Subcutaneous preadipocyte (primary cell): ENCODE measurements at places on chromosomes 4 and X. TPM values are rescaled to one million over a fixed set of nuclear protein-coding genes. Genes with fewer than 3 reads are reported as not detected.

Gene ZDHHC15
- total RNA-seq = under 0.01 and 0.37 TPM in 2 replicates

Gene TMEM31
- total RNA-seq = 0.73 TPM in 1 of 2 replicates, not detected in the other

Gene REPS2
- total RNA-seq = 0.37 and 0.39 TPM in 2 replicates

Gene FGF5
- 1.5 and 10.6 TPM in 2 replicates for total RNA-seq

Gene LRP2BP
- total RNA-seq = under 0.01 and 0.59 TPM in 2 replicates

Gene ADAMTS3
- 1.1 and 1.2 TPM in 2 replicates for total RNA-seq

Gene CYBB
- total RNA-seq = not detected in 2 replicates

Gene WAS
- total RNA-seq = under 0.01 and 0.20 TPM in 2 replicates

Gene SMIM10
- 7.2 and 9.2 TPM in 2 replicates for total RNA-seq

Gene NOX1
- total RNA-seq = not detected in 2 replicates

Gene GPC3
- 1.5 TPM in 1 of 2 replicates, not detected in the other for total RNA-seq

Gene F8A3
- 1.8 and 2.2 TPM in 2 replicates for total RNA-seq

Gene GIMD1
- not detected in 2 replicates for total RNA-seq

Gene IL1RAPL1
- 0.37 and 0.39 TPM in 2 replicates for total RNA-seq

Gene NCBP2L
- not detected in 2 replicates for total RNA-seq

Gene SAGE1
- not detected in 2 replicates for total RNA-seq

Gene FMR1NB
- not detected in 2 replicates for total RNA-seq

Gene HPSE
- total RNA-seq = 1.8 and 3.7 TPM in 2 replicates

Gene TCEAL5
- under 0.01 TPM in 1 of 2 replicates, not detected in the other for total RNA-seq

Gene EGFL6
- under 0.01 TPM in 1 of 2 replicates, not detected in the other for total RNA-seq

Gene ZCCHC18
- 0.37 TPM in 1 of 2 replicates, not detected in the other for total RNA-seq

Gene PIM2
- total RNA-seq = 2.2 and 4.1 TPM in 2 replicates

Gene KDR
- under 0.01 and 1.4 TPM in 2 replicates for total RNA-seq

Gene SASH3
- not detected in 2 replicates for total RNA-seq

Gene CXXC4
- not detected in 2 replicates for total RNA-seq

Gene TMPRSS11B
- total RNA-seq = not detected in 2 replicates

Gene SUPT20HL1
- not detected in 2 replicates for total RNA-seq

Gene BEND2
- total RNA-seq = not detected in 2 replicates

Gene ANXA3
- total RNA-seq = 4.7 and 5.9 TPM in 2 replicates

Gene RS1
- total RNA-seq = not detected in 2 replicates

Gene NLGN3
- 0.20 and 0.37 TPM in 2 replicates for total RNA-seq

Gene YY2
- total RNA-seq = 1.6 and 2.2 TPM in 2 replicates

Gene MBNL3
- total RNA-seq = 6.3 and 8.5 TPM in 2 replicates

Gene STATH
- total RNA-seq = not detected in 2 replicates

Gene FRG2
- total RNA-seq = not detected in 2 replicates

Gene ZIC3
- total RNA-seq = not detected in 2 replicates

Gene YIPF7
- not detected in 2 replicates for total RNA-seq

Gene TLR1
- total RNA-seq = 0.73 and 1.4 TPM in 2 replicates
